ENCODE measurements at places on chromosomes 3 and 15. TPM values are rescaled to one million over a fixed set of nuclear protein-coding genes. Genes with fewer than 3 reads are reported as not detected.

Gene SPTBN5
- 0.22 TPM for total RNA-seq

Gene SSR3
- total RNA-seq: 126 TPM

Gene CD200
- total RNA-seq: not detected

Gene HRH1
- 10.2 TPM for total RNA-seq

Gene NPAP1
- not detected for total RNA-seq

Gene NANOGP8
- not detected for total RNA-seq

Gene CRTAP
- total RNA-seq: 308 TPM

Gene GUCA1C
- not detected for total RNA-seq

Gene RNF13
- 40.2 TPM for total RNA-seq

Gene DAPK2
- total RNA-seq: 3.8 TPM

Gene CELSR3
- total RNA-seq: 4.7 TPM

Gene VEPH1
- not detected for total RNA-seq

Gene ARL14
- 1.2 TPM for total RNA-seq
